ENCODE measurements at places on chromosomes 6 and 20. TPM values are rescaled to one million over a fixed set of nuclear protein-coding genes. Genes with fewer than 3 reads are reported as not detected.

TRIM26 gene
- 30.9 TPM for polyA plus RNA-seq

SAMD3 gene
- 0.08 TPM for polyA plus RNA-seq

PSMB8 gene
- 75.1 TPM for polyA plus RNA-seq

RIMS1 gene
- not detected for polyA plus RNA-seq

ADTRP gene
- 0.21 TPM for polyA plus RNA-seq

LRRC73 gene
- polyA plus RNA-seq = 0.10 TPM

KHDC1L gene
- polyA plus RNA-seq = not detected

AGER gene
- polyA plus RNA-seq = 0.91 TPM

RNF144B gene
- 9.3 TPM for polyA plus RNA-seq

RBPJL gene
- polyA plus RNA-seq = not detected

LZTS3 gene
- polyA plus RNA-seq = 1.9 TPM

DNA sequence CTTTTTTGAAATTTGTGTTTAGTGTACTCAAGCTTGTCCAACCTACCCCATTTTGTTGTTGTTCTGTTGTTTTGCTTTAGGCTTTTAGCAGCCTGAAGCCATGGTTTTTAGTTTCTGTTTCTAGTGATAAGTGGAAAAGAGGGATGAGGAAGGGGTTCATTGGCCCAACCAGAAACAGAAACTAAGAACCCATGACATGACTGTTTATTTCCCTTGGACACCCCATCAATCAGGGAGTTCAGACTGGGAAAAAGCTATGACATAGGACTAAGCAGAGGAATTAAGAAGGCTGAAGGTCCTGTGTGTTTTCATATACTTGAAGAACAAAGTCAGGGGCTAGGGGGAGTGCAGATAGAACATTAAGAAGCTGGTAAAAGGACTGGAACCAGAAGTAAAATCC is 194.5 kb upstream of the THEMIS start:
- H3K4me1 ChIP-seq = no peaks in the 10 kb centered on the region
- no peaks in the 10 kb centered on the region for H3K27me3 ChIP-seq
- H3K27ac ChIP-seq = no peak overlapping the region
- no peak overlapping the region for H3K4me3 ChIP-seq

DNA sequence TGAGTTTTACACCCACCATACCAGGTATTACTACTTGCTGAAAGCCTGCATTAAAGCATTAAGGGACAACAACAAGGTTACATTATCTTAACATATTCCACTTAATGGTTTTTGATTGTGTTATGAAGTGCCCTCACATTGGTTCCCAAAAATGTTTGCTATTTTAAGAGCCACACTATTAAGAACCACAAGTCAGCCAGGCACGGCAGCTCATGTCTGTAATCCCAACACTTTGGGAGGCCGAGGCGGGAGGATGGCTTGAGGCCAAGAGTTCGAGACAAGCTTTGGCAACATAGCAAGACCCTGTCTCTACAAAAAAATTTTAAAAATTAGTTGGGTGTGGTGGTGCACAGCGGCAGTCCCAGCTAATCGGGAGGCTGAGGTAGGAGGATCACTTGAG is 28.2 kb downstream of the ATXN1 start:
- no peaks in the 10 kb centered on the region for H3K27me3 ChIP-seq
- H3K36me3 ChIP-seq = peaks cover 6% of the 10 kb centered on the region
- H3K4me1 ChIP-seq = peaks cover 7% of the 10 kb centered on the region
- no peak overlapping the region for H3K4me3 ChIP-seq
- no peak overlapping the region for H3K27ac ChIP-seq

- no peaks in the 10 kb centered on the region for H3K27me3 ChIP-seq
- H3K36me3 ChIP-seq = no peaks in the 10 kb centered on the region
- no peak overlapping the region for H3K27ac ChIP-seq
- no peak for DNase-seq
- no peaks in the 10 kb centered on the region for H3K4me1 ChIP-seq
- no peak overlapping the region for H3K4me3 ChIP-seq
Observed at GRCh38 chr6:73766040-73766439, 70.0 kb downstream of the CD109 start.

- no peaks in the 10 kb centered on the region for H3K36me3 ChIP-seq
- H3K27ac ChIP-seq = no peak overlapping the region
- no peak for DNase-seq
- no peak overlapping the region for H3K4me3 ChIP-seq
- H3K27me3 ChIP-seq = no peaks in the 10 kb centered on the region
Observed at GRCh38 chr6:71324194-71324785, 35.7 kb downstream of the OGFRL1 start.

DNA sequence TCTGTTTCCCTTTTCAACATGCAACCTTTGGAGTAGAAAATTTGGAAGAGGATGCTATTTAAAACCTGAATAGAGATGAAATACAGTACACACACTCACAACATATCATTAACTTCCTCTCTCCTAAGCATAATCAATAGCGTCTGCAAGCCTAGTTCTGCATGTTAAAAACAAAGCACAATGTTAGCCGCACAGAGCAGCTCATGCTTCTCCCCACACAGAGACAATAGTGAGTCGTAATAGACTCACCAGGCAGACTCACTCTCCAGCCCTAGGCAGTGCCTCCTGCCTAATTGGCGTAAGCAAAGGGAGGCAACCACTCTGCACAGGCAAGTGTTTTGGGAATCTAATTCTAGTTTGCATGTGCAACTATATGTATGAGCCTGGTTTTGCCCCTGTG is 45.8 kb upstream of the ARID1B start:
- H3K27ac ChIP-seq = no peak overlapping the region
- no peaks in the 10 kb centered on the region for H3K36me3 ChIP-seq
- H3K4me1 ChIP-seq = no peaks in the 10 kb centered on the region
- no peaks in the 10 kb centered on the region for H3K27me3 ChIP-seq
- DNase-seq = no peak
- no peak overlapping the region for H3K4me3 ChIP-seq

DNA sequence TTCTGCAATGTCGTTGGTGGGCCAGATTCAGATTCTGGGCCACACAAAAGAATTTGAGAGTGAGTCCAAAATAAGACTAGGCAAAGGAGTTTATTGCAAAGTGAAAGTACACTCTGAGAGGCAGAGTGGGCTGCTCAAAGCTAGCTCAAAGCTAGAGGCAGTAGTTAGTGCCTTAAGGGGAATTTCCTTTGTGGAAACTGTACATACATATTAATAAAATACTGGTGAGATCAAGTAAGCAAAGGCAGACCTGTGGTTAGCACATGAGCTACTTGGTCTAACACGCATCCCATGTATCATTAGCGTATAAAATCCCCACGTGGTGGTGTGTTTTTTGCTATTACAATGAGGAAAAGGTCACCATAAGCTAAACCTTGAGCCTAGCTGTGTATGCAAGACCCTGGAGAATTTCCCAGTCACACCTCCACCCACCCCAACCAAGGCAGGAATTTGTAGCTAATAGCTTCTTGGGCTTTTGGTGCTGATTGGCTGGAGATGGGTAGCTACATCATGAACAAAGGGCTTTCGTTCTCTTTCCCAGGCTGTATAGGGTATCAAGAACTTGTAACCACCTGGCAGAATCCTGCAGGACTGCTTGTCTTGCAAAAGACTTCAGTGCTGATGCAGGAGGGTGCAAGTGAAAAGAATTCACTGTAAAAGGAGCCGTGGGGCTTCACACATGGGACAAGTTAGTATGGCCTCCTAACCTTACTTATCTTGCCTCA is 14.7 kb upstream of the TRIM26 start:
- H3K4me3 ChIP-seq = no peak overlapping the region
- H3K27ac ChIP-seq = no peak overlapping the region
- no peaks in the 10 kb centered on the region for H3K36me3 ChIP-seq
- H3K4me1 ChIP-seq = no peaks in the 10 kb centered on the region
- no peak for DNase-seq
- no peaks in the 10 kb centered on the region for H3K27me3 ChIP-seq

- H3K36me3 ChIP-seq = no peaks in the 10 kb centered on the region
- H3K27ac ChIP-seq = no peak overlapping the region
- DNase-seq = no peak
- peaks cover 4% of the 10 kb centered on the region for H3K4me1 ChIP-seq
- no peak overlapping the region for H3K4me3 ChIP-seq
- H3K27me3 ChIP-seq = no peaks in the 10 kb centered on the region
Observed at GRCh38 chr6:79665725-79666551, 34.8 kb downstream of the SH3BGRL2 start.

- H3K36me3 ChIP-seq = peaks cover 50% of the 10 kb centered on the region
- H3K27me3 ChIP-seq = no peaks in the 10 kb centered on the region
- H3K27ac ChIP-seq = no peak overlapping the region
- no peaks in the 10 kb centered on the region for H3K4me1 ChIP-seq
- H3K4me3 ChIP-seq = no peak overlapping the region
- DNase-seq = no peak
Observed at GRCh38 chr6:119197271-119197670, 118.8 kb upstream of the FAM184A start.

GRCh38 chr6:3247255-3248146 is 11.2 kb upstream of the PSMG4 start:
- no peaks in the 10 kb centered on the region for H3K36me3 ChIP-seq
- no peak overlapping the region for H3K27ac ChIP-seq
- peaks cover 2% of the 10 kb centered on the region for H3K4me1 ChIP-seq
- DNase-seq = no peak
- H3K27me3 ChIP-seq = no peaks in the 10 kb centered on the region
- H3K4me3 ChIP-seq = no peak overlapping the region

DNA sequence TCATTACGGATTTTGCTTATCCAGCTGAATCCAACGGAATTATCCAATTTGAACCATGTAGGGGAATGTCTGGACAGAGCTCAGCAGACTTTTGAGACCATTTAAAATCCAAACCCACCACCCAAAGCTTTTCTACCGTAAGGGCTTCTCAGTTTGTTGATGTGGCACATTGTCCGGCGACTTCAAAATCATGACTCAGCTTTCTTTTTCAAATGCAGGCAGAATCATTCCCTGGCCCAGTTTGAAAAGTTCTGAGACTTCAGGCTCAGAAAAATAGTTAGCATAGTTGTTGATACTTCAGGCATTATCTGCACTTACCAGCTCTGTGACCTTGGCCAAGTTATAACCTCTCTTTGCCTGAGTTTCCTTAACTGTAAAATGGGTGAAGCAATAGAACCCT is 182.2 kb downstream of the PTPRT start:
- H3K36me3 ChIP-seq = no peaks in the 10 kb centered on the region
- H3K4me3 ChIP-seq = no peak overlapping the region
- no peak for DNase-seq
- H3K27ac ChIP-seq = no peak overlapping the region
- H3K4me1 ChIP-seq = no peaks in the 10 kb centered on the region
- H3K27me3 ChIP-seq = no peaks in the 10 kb centered on the region

DNA sequence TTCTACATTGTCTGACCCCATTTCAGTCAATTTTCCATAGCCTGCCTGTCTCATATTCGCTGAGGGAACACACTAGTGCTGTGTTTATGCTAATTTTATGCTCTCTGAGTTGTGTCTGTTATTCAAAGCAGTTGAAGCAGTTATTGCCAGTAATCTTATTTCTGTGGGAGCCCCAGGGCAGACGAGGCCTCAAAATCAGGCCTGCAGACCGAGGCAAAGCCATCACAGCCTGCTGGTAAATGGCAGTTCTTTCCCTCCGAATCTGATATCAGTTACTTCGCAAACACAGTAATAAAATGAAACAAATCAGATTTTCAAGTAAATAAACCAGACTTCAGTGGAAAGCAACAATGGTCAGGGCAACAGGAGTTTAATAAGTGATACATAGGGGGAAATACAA is 508.4 kb downstream of the PKHD1 start:
- no peaks in the 10 kb centered on the region for H3K36me3 ChIP-seq
- no peak overlapping the region for H3K4me3 ChIP-seq
- no peaks in the 10 kb centered on the region for H3K27me3 ChIP-seq
- DNase-seq = no peak
- H3K4me1 ChIP-seq = no peaks in the 10 kb centered on the region

DNA sequence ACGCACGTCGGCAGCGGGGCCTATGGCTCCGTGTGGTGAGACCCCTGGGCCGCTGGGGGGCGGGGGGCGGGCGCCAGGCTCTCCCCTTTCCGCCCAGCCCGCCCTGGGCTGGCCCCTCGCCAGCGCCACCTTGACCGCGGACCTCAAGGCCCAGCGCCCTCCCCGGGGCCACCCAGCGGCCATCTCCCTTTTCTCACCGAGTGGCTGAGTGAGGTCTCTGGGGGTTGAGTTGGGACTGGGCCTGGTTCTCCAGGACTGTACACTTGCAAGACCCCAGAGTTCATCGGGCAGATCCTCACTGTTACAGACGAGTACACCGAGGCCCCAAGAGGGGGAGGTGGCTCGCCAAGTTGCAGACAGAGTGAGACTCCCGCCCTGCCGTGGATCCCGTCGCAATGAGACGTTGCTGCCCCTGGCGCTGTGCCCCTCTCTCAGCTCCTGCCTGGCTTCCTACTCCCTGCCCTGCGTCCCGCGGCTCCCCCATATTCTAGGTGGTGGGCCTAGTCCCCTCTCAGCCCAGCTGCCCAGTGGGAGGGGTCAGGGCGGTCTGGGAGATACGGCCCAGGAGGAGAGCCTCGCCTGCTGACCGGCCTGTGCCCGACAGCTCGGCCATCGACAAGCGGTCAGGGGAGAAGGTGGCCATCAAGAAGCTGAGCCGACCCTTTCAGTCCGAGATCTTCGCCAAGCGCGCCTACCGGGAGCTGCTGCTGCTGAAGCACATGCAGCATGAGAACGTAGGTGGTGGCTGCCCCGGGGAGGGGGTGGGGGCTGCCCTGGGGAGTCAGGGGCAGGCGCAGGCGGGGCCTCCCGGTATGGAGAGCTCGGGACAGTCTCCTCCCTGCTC is 576 bp downstream of the MAPK13 start:
- no peaks in the 10 kb centered on the region for H3K27me3 ChIP-seq
- peak overlapping the region; percentile 56 for H3K27ac ChIP-seq
- DNase-seq = peak; percentile 67
- no peaks in the 10 kb centered on the region for H3K36me3 ChIP-seq

DNA sequence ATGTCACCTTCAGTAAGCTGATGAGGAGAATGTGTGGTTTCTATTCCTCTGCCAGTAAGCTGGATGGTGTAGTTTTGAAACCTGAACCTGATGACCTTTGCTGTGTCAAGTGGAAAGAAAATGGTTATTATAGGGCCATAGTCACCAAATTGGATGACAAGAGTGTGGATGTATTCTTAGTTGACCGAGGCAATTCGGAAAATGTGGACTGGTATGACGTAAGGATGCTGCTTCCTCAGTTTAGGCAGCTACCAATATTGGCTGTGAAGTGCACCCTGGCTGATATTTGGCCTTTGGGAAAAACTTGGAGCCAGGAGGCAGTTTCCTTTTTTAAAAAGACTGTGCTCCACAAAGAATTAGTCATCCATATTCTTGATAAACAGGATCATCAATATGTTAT is 2.0 kb downstream of the TDRD6 start:
- no peaks in the 10 kb centered on the region for H3K4me1 ChIP-seq
- DNase-seq = no peak
- no peaks in the 10 kb centered on the region for H3K36me3 ChIP-seq
- no peak overlapping the region for H3K27ac ChIP-seq
